ENCODE measurements at places on chromosomes 6 and 20.

GRCh38 chr6:160139420-160139851 is 17.8 kb downstream of the SLC22A1 start:
- peak; percentile 93 for DNase-seq

DNA sequence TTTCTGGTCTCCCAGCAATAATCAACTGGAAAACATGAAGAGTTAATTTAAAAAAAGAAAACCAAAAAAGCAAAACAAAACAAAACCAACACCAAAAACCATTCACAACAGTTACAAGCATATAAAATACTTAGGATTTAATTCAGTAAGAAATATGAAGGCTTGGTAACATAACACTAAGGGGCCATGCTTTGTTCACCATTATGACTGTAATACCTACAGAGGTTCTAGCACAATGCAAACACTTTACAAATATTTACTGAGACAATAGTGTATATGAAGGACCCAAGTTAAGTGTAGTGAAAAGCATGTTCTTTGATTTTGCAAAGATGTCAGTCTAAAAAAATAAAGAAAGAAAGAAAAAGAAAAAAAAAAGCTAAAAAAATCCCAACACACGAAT is 109.8 kb upstream of the EMILIN3 start:
- no peak for DNase-seq

- DNase-seq: no peak
These were observed 700 bp downstream of the DTD1 start for GRCh38 chr20:18588574-18588933.

DNA sequence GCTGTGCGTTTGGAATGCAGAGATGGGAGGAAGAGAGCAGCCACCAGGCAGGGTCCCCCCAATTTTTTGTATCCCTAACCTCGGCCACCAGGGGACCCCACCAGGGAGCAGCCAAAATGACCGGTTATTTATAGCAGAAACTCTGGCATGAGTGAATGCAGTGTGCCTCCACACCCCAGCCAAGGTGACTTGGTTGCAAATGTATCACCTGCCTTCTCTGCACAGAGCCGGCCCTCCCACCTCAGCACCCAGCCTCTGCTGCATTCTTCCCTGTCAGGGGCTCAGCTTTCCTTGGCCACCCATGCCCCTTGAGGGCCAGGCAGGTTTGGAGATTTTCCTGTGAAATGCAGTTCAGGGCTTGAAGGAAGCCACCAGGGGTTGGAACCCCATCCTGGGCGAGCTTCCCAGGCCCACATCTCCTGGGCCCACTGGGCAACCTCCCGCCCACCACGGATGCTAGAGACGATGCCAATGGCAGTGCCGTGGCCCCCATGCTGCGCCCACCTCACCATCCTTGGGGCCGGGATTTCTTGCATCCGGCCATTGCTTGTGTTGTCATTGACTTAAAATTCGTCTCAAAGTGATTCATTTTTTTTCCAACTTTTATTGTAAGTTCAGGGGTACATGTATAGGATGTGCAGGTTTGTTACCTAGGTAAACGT is 291.6 kb downstream of the TAF4 start:
- DNase-seq: no peak

- no peak for DNase-seq
These were observed 23.4 kb upstream of the DEFB125 start for GRCh38 chr20:64026-64603.

DNA sequence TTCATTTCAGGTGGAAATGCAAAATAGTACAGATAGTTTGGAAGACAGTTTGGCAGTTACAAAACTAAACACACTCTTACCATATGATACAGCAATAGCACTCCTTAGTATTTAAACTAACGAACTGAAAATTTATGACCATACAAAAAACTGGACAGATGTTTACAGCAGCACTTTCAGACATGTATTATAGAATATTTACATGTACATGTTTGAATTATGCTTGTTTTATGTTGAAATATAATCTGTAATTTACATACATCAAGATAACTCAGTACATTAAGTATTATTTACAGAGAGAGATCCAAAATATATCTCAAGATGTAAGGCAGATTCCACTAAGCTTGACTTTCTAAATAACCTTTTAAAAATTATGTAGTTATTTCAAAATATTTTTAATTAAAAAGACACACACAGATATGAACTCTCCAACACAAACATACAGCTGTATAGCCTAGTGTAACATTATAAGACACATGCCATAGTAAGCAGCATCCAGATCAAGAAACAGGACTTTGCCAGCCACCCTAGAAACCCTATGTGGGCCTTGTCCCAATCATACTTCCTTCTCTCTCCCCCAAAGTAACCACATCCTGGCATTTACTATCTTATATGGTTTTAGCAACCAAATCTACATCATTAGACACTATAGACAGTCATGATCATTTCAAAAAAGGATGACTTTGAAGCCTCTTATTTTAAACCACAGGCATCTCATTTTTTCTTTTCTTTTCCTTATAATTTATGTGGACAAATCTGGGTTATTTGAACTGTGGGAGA is 82.2 kb downstream of the MAN1A1 start:
- no peak for DNase-seq

DNA sequence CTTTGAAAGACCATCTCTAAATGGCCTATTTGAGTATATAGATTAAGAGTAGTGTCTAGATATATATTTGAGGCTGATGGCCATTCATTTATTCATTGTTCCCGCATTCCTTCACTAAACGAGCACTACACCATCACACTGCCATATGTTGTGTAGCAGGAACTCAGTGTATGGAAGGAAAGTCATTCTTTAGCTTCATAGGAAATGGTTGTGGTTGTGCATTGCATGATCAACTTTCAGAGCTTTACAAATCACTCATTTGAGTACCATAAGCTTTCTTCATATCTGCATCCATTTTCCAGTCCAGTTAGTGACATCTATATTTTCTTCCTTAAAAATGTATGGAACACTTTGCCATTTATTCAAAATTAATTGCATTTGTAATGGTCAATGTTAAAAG is 97.9 kb downstream of the ARID1B start:
- no peak for DNase-seq

- DNase-seq: peak; percentile 71
These were observed 58.9 kb upstream of the TNFAIP3 start for GRCh38 chr6:137808191-137808590.

- no peak for DNase-seq
These were observed 51.5 kb downstream of the PTPRT start for GRCh38 chr20:43138061-43138770.

DNA sequence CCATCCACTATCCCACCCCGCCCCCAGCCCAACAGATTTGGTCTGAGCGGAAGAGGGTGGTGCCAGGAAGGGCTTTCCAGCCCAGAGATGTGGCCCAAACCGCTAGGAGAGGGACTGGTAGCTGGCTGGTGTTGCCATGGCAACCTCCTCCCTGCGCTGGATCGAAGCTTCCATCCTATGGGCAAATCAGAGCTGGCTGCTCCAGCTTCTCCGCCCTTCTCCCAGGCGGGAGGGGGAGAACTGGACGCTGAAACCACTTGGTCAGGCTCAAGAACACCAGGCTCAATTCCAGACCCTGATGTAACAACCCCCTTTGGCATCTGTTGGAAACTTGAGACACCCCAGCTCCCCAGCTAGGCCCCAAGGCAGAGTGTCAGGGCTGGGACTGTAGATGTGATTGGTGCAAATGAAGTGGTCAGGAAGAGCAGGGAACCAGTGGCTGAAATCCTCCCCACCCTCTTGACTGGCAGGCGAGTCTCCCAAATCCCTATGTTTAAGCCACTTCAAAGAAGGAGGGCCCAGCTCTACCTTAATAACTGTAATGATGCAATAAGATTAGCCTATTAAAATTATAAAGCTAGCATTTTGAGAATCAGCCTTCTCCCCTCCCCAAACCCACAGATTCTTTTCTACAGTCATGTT is 4.2 kb downstream of the RIMS4 start:
- DNase-seq: peak; percentile 63

- DNase-seq: peak; percentile 16
These were observed 2.8 kb downstream of the AHCY start for GRCh38 chr20:34300256-34300806.

- DNase-seq: no peak
These were observed 504.9 kb downstream of the DOK5 start for GRCh38 chr20:54980103-54980960.

GRCh38 chr6:97674802-97675201 is 391.8 kb upstream of the MMS22L start:
- peak; percentile 48 for DNase-seq

GRCh38 chr6:117409420-117409819 is 16.3 kb downstream of the ROS1 start:
- no peak for DNase-seq

GRCh38 chr6:88380083-88380482 is 213.9 kb upstream of the CNR1 start:
- peak; percentile 77 for DNase-seq

DNA sequence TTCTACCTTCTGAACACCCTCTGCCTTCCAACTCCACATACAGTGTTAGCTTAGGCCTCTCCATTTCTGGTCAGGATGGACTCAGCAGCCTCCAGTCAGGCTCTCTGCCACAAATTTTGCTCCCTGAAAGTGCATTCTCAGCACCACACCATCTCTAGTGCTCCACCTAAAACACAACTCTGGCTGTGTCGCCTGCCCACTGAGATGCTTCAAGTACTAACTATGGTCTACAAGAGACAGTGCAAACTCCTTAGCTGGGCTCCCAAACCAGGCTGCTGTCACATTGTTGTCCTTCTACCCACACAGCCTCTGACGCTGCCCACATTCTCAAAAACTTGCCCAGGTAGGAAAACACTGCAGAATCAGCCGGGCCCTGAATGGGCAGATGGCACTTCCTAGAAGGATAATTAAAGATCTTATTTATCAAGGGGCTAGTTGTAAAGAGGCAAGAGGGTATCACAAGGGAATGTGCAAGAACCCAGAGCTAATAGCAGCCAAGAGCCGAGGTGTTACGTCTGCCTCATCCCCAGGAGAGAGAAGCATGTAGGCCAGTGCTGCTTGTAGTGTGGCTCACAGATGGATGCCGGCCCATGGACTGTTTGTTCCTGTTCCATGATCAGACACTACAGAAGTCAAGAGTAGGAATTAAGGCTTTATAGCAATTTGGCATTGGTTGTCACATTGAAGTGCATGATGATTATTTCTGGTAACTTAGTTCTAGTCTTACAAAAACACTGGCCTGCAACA is 189.7 kb downstream of the LRFN2 start:
- no peak for DNase-seq

Data from foreskin fibroblast (primary cell).